ENCODE measurements at places on chromosomes 13 and 19.

GRCh38 chr13:93086329-93086728, 140.3 kb upstream of the GPC6 start:
- H3K27me3 ChIP-seq = no peaks in the 10 kb centered on the region
- H3K27ac ChIP-seq = no peak overlapping the region
- DNase-seq = no peak
- no peaks in the 10 kb centered on the region for H3K4me1 ChIP-seq
- H3K36me3 ChIP-seq = no peaks in the 10 kb centered on the region
- no peak overlapping the region for H3K4me3 ChIP-seq

- H3K27me3 ChIP-seq = no peaks in the 10 kb centered on the region
- peaks cover 14% of the 10 kb centered on the region for H3K4me1 ChIP-seq
- H3K36me3 ChIP-seq = no peaks in the 10 kb centered on the region
- H3K27ac ChIP-seq = peak overlapping the region; percentile 93
- H3K4me3 ChIP-seq = peak overlapping the region; percentile 31
Observed at GRCh38 chr13:75762955-75763354, 126.8 kb downstream of the LMO7 start.

DNA sequence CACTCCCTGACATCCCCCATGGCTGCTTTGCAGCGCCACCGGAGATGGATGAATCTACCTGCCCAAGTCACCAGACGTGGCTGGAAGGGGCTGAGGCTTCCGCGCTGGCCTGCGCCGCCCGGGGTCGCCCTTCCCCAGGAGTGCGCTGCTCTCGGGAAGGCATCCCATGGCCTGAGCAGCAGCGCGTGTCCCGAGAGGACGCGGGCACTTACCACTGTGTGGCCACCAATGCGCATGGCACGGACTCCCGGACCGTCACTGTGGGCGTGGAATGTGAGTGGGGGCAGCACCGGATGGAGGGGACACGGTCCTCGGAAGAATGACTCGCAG, 4.6 kb downstream of the ICAM5 start:
- peaks cover 43% of the 10 kb centered on the region for H3K4me1 ChIP-seq
- no peak for DNase-seq
- H3K36me3 ChIP-seq = peaks cover 25% of the 10 kb centered on the region
- peak overlapping the region; percentile 96 for H3K4me3 ChIP-seq

DNA sequence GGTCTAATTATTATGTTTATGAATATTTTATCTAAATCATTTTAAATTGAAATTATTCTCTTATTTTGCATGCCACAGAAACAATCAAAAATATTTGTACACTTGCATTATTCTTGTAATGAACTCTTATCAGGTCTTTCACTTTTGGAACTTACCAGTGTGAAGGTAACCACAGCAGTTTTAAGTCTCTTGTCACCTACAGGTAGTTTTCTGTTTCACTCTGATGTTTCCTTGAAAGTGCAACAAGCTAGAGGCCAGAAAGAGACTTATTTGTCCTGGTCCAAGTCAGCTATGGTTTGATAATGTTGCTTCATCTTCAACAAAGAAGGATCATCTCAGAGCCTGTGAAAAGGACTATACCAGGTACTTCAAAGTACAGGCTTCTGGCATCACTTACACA, 133.4 kb upstream of the NBEA start:
- H3K27ac ChIP-seq = no peak overlapping the region
- peaks cover 2% of the 10 kb centered on the region for H3K36me3 ChIP-seq

DNA sequence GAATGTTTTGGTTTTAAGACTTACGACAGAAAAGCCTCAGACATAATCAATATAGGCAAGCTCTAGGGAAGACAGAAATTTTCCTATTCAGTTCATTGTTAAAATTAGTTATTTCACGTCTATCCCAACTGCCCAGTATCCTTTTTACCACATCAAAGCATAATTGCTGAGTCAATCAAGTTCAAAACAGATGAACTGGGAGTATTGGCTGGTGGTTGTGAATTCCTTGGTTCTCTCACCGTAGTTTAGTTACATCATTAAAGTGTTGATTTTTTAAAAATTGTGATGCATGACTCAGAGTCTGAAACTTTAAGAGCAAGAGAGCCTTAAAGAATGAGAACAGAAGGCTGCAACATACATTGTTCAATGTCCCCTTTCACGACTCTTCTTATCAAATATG, 143.3 kb upstream of the FREM2 start:
- H3K27me3 ChIP-seq = no peaks in the 10 kb centered on the region
- no peak overlapping the region for H3K4me3 ChIP-seq
- H3K27ac ChIP-seq = no peak overlapping the region
- H3K36me3 ChIP-seq = no peaks in the 10 kb centered on the region
- no peaks in the 10 kb centered on the region for H3K4me1 ChIP-seq

DNA sequence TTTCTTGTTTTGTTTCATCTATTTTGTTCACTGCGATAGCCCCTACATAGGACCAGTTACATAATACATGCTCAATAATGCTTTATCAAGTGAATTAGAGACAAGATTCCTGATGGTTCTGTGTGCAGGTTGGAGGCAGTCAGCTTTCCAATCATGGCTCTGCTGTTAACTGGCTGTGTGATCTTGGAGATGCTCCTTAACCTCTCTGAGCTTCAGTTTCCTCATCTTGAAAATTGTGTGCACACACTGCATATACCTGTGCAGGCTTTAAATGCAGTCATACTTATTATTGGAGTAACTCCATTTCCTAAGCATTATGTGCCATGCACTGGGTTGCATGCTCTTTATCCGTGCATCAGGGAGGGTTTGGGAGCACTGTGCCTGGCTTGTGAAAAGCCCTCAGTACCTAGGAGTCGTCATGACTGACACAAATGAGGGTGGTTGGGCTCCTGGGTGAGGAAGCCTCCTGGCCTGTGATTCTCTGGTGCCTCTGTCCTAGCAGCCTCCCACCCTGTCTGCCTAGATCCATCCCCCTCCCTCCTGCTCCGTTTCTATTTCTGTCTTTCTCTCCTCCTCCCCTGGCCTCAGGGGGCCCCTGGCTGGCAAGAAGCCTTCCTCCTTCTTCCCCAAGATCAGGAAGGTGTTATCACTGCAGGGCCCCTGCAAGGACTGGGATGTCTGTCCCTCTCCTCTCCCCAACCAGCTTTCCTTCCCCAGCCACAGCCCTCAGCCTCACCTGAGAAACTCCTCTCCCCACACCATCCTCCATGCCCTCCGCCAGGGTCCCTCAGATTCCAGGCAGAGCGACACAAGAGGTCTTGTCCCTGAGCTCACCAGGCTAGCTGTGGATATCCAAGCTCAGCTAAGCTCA, 8.7 kb downstream of the IFNL1 start:
- no peaks in the 10 kb centered on the region for H3K27me3 ChIP-seq
- H3K36me3 ChIP-seq = peaks cover 6% of the 10 kb centered on the region

DNA sequence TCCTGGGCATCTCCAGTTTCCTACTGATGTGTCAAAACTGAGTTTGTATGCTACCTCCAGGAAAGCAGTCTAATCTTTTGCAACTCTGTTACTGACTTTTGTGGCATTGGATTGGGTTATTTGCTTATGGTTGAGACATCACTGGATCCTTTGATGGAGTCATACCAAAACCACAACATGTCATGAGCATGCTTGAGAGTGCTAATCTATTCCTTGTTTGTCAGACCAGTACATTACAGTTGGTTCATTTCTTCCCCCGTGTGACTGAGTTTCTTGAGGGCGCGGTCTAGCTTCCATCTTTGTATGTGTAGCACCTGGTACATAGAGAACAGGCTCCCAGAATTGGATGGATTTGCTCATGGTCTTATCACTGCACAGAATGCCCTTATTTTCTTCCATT, 43.2 kb downstream of the SUGT1 start:
- H3K4me3 ChIP-seq = no peak overlapping the region
- H3K4me1 ChIP-seq = peaks cover 6% of the 10 kb centered on the region
- no peaks in the 10 kb centered on the region for H3K27me3 ChIP-seq
- no peak for DNase-seq
- no peaks in the 10 kb centered on the region for H3K36me3 ChIP-seq

DNA sequence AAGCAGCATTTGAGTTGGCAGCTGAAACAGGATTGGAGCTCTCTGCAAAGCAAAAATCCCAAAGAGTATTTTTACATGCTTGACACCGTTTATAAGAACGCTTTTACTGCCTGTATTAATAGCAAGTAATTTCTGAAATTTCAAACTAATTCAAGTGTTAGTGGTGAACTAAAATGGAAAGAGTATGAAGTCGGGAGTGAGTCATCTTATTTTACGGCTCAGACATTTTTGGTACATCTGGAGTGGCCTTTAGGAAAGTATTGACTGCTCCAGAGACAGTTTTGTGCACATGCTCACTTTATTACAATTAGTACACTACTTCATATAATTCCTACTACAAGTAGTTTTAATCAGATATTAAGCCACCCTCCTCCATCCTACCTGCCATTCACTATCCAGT, 167.4 kb downstream of the SLITRK6 start:
- no peaks in the 10 kb centered on the region for H3K4me1 ChIP-seq
- no peaks in the 10 kb centered on the region for H3K27me3 ChIP-seq
- no peak overlapping the region for H3K4me3 ChIP-seq
- no peaks in the 10 kb centered on the region for H3K36me3 ChIP-seq
- no peak overlapping the region for H3K27ac ChIP-seq

GRCh38 chr19:42455621-42456081, 12.9 kb upstream of the CXCL17 start:
- no peaks in the 10 kb centered on the region for H3K4me1 ChIP-seq
- peaks cover 5% of the 10 kb centered on the region for H3K27me3 ChIP-seq
- DNase-seq = no peak
- H3K27ac ChIP-seq = no peak overlapping the region
- peaks cover 2% of the 10 kb centered on the region for H3K36me3 ChIP-seq

DNA sequence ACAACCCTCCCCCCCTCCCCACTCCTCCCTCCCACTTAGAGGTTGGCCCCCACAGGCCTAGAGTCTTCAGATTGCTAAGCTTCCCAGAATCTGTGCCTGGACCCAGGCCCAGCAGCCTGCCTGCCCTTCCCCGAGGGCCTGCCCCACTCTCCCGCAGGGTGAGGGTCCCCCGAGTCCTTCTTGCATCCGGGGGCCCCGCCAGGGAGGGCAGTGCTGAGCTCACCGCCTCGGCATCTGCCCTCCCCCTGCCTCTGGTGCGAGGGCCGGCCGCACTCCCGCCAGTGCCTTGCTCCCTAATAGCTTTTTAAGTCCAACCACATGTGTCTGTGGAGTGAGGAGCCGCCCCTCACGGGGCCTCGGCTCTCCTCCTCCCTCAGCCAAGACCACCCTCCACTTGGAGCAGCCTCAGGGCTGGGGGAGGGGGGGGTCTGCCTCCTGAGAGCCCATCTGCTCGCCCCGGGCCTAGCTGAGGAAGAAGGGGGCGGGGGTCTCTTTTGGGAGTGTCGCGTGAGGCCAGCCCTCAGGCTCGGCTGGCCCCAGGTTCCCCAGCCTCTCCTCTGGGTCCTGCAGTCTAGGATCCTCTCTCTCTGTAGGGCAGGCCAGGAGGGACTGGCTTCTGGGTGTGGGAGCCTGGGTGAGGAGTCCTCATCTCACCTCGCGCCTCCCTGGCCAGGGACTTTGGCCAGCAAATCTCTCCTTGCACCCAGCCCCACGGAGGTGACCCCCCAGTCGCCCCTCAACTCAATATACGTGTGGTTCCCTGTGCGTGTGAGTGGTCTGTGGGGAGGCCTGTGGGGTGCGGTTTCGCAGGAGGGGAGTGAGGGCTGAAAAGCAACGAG, 47.2 kb downstream of the LYL1 start:
- no peaks in the 10 kb centered on the region for H3K36me3 ChIP-seq
- H3K4me3 ChIP-seq = no peak overlapping the region
- peaks cover 53% of the 10 kb centered on the region for H3K27me3 ChIP-seq
- DNase-seq = no peak
- no peak overlapping the region for H3K27ac ChIP-seq
- peaks cover 12% of the 10 kb centered on the region for H3K4me1 ChIP-seq

DNA sequence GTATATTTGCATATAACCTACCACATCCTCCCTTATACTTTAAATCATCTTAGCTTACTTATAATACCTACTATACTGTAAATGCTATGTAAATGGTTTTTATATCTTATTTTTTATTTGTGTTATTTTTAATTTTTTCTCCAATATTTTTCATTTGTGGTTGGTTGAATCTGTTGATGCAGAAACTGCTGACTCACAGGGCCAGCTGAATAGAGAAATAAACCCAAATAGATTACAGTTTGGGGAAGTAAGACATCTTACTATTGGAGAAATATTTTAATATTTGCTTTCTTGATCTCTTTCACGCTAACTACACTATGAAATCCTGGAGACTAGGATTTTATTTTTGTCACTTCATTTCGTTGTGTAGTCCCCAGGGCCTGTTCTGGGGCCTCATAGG, 7.1 kb downstream of the SMAD9 start:
- no peaks in the 10 kb centered on the region for H3K4me1 ChIP-seq
- H3K36me3 ChIP-seq = peaks cover 2% of the 10 kb centered on the region
- no peak overlapping the region for H3K4me3 ChIP-seq
- H3K27ac ChIP-seq = no peak overlapping the region

DNA sequence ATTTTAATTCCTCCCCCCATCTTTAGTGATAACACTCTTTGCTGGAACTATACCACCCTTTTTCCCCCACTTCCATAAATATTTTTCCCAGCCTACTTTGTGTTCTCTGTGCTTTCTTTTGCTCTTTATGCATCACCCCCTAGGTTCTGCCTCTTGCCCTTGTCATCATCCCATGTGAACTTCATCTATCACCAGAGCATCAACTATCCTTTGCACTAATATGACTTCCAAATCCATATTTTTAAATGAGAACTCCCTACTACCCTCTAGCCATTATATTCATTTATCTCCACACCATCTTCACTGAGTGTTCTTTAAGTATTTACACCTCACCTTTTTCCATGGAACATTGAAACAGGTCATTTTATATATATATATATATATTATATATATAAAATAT, 452.7 kb downstream of the FOXO1 start:
- no peak overlapping the region for H3K27ac ChIP-seq
- H3K4me3 ChIP-seq = no peak overlapping the region
- DNase-seq = no peak

DNA sequence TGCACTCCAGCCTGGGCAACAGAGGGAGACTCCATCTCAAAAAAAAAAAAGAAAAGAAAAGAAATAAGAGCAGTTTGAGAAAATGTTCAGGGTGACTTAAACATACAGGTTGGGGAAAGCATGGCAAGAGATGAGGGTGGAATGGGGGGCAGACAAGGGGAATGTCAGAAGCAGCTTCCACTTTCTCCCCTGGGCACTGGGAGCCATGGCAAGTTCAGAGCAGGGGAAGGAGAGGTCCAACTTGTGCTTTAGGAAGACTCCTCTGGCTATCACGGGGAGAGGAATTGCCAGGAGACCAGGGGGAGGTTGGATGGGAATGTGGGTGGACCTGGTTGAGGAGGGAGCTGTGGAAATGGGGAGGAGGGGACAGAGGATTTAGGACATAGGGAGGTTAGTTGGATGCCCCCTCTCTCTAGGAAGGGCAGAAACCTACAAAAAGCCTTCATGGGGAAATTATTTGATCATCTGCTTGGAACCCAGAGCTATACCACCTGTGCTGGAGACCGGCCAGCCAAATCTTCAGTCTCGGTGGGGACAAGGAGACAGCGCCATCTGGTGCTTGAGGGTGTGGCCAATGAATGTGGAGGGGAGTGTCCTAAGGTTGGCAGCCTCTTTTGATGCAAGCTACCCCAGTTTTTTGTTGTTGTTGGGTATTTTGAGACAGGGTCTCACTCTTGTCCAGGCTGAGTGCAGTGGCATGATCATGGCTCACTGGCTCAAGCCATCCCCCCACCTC, 7.3 kb upstream of the STRN4 start:
- no peak overlapping the region for H3K4me3 ChIP-seq
- peaks cover 19% of the 10 kb centered on the region for H3K4me1 ChIP-seq
- peak; percentile 65 for DNase-seq
- peak overlapping the region; percentile 24 for H3K27ac ChIP-seq

GRCh38 chr19:19751846-19752245, 18.9 kb upstream of the ZNF14 start:
- DNase-seq = no peak
- H3K4me3 ChIP-seq = no peak overlapping the region
- no peaks in the 10 kb centered on the region for H3K4me1 ChIP-seq

GRCh38 chr13:24225062-24225461, 64.5 kb downstream of the SPATA13 start:
- DNase-seq = no peak
- H3K27ac ChIP-seq = peak overlapping the region; percentile 91
- peaks cover 29% of the 10 kb centered on the region for H3K4me1 ChIP-seq
- H3K27me3 ChIP-seq = no peaks in the 10 kb centered on the region

Measured in effector memory CD8-positive, alpha-beta T cell (primary cell).